ENCODE measurements at places on chromosomes 13 and 19. TPM values are rescaled to one million over a fixed set of nuclear protein-coding genes. Genes with fewer than 3 reads are reported as not detected.

The ZNF850 gene
- 3.3 TPM for total RNA-seq

The ZNF814 gene
- total RNA-seq: 22.3 TPM

The GPR12 gene
- not detected for total RNA-seq

The SPTBN4 gene
- 0.18 TPM for total RNA-seq

DNA sequence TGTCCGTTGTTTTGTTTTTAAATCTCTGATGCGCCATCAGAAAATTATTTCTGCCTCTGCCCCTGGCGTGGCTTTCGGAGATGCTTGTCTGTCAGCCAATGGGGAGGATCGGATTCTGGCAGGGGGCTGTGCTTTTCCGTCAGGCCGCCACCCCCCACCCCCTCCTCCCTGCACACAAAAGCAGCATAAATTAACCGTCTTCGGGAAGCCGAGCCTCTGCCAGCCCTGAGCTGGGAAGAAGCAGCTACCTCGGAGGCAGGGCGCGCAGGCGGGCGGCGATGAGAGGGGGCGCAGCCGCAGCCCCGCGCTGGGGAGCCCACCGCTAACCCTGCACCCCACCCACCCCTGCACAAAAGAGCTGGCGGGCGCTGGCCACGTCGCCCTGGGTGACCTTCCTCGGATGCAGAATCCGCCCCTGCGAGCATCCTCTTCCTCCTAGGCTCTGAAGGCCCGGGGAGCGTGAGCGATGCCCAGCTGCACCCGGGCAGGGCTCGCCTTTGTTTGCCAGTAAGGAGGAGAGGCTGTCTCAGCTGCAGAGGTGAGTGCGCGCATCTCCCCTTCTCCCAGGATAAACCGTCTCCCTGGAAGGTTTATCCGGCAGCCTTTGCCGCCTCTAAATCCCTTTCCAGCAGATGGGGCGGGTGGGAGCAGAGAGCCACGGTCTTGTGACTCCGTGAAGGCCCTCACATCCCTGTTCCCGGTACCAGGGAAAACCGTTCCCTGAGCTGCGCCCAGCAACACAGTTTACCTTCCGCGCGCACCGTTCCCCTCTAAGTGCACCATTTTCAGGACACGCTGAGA lies at the start of gene ATCAY:
TSS of gene ATCAY (plus strand) at position 215 of the 801 bp plus-strand sequence. CDS start 5,083 bp downstream, outside the sequence.
- DNase-seq: no peak

GRCh38 chr19:18307271-18307681 lies 15.6 kb downstream of the LSM4 start:
- DNase-seq: no peak

- peak; percentile 60 for DNase-seq
Observed at GRCh38 chr13:76992548-76993001, 694 bp downstream of the CLN5 start.

- DNase-seq: no peak
Observed at GRCh38 chr13:44470638-44471562, 97.3 kb downstream of the SERP2 start.

GRCh38 chr19:55901369-55902079 lies 30.6 kb downstream of the NLRP13 start:
- no peak for DNase-seq

DNA sequence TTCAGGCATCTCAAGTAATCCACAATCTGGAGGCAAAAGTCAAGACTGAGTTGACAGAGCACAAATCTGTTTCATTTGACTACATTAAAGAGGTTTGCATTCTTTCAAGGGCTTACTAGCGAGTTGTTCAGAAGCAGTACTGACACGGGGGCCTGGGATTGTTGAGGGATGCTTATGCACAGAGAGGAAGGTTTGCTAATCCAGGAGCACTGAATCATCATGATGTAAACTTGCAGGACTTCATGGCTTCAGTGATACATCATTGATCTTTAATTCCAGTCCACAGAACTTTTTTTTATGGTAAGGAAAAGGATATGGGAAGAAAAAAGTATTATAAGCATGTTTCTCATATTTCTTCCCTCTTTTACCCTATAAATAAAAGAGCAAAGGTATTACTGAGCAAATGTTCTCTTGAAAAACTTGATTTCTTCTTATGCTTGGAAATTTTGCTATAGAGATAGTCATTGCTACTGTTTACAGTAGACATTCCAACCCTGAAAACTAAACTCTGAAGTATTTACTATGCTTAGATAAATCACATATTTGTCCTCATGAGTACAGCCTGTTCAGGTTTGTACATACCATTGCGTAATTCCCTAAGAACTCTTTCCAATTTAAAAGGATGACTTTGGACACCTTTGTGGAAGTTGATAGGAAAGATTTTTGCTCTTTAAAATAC lies 65.8 kb upstream of the KPNA3 start:
- no peak for DNase-seq

GRCh38 chr13:31887286-31887685 lies 144.3 kb upstream of the FRY start:
- no peak for DNase-seq

GRCh38 chr13:45320876-45321629 lies 19.9 kb downstream of the TPT1 start:
- no peak for DNase-seq

Measured in Peyer's patch (tissue), 4 donors.